NCI-H1092 treated with DMSO at 0.1 percent for 48 hours (cell line): ENCODE measurements at places on chromosomes 1 and 21.

- no peak for DNase-seq
These were observed 16.9 kb upstream of the DSCAM start for GRCh38 chr21:40863839-40864238.

DNA sequence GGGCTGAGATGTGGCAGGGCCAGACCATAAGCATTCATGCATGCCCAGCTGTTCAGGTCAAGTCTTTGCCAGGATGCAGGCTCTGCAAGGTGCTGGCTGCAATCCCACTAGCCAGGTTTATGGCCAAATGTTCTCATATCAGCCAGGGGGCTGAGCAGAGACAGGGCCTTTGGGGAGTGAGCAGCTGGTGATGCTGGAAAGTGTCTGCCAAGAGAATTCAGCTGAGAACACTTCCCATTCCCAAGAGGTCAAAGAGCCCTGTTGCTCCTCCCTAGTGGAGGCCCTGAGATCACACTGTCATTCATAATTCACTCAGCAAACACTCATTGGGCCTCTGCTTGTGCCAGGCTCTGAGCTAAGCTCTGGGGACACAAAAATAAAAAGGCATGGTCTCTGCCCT, 150.3 kb downstream of the DMRTA2 start:
- peak; percentile 74 for DNase-seq

DNA sequence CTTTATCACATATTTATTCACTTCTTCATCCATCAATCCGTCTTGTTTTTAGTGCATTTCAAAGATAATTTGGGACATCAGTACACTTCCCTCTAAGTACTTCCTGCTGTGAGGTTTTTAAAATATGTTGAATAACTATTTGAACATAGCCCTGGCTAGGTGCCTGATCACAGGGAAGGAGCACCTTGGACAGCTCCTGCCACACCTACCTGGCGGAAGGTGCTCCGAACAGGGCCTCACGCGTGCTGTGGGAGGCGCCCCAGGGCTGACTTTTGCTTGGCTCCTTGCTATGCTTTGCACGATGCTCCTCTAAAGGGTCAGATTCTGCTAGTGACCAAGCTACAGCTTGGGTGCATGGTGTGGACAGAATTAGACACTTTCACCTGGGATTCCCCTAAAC, 4.9 kb upstream of the ATXN7L2 start:
- DNase-seq, result no peak

DNA sequence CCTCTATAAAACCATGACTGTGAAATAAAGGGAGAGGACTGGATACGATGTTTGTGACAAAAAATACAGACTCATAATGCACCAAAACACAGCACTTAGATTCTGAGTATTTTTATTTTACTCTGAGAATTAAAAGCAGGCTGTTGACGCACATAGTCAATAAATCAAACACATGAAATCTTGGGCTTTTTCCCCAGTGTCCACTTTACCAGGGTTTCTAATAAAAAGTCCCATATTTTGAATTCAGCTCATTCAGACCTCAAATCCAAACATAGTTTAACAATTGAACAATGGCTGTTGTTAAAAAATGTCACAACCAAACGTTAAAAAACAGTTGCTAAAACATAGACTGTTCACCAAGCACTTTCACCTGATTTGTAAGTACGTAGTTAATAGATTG, 553.4 kb downstream of the LTN1 start:
- no peak for DNase-seq

DNA sequence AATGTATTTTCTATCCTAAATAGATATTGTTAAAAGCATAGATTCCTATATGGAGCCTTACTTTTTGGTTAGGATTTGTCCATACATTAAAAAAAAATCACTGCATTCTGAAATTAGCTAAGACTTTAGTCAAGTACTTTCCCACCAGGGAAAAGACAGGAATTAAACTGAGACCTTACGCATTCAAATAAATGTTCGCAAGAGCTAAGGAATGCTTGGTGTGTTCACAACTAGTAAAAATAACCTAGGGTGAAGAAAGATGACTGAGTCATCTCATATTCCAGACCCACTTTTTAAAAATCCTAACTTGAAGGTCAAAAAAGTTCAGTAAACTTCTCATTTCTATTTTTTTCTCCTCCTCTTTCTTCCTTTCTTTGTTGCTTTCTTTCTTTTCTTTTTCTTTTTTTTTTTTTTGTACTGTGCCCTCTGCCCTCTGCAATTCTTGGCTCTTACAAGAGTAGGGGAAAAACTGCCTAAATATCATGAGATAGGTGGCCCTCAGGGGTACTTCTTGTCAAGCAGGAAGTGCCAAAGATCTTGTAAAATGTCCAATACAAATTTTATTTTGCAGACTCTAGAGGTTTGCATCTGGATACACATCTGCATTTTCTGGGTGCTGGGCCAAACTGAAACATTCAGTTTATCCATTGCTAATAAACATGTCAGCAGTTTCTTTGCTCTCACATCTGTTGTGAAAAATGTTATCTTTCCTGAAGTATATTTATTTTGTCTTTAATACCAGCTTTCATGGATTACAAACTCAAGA, 121.4 kb upstream of the GORAB start:
- DNase-seq, result no peak

DNA sequence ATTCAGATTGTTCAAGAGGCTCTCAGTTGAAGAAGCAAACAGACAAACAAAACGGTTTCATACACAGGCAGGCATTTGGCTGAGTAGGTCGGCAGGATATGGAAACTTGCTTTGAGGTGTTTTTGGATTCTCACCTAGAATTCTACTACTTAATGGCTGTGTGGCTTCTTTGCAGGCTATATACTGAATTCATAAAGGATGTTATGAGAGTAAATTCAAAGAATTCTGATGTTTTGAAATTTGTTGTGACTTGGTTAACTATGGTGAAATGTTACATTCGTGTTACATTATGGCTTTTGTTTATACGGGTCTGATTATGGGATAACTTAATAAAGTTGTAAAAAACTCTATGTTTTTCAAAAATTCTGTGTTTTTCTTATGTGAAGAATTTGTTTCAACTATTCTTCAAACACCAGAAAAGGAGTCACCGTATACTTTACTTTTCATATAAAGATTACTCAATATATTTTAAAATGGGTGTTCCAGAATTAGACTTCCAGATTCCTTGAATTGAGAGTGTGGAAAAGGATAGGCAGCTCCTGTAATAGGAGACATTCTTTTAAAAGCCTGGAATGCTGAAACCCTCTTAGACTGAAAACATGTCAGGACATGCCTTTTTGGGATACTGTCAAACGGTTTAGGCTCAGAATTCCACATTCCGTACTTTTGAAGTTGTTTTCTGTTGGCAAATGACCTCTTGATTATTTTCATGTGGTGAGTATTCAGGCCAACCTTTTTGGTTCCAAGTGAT, 8.2 kb upstream of the IRF2BP2 start:
- DNase-seq, result peak; percentile 74

DNA sequence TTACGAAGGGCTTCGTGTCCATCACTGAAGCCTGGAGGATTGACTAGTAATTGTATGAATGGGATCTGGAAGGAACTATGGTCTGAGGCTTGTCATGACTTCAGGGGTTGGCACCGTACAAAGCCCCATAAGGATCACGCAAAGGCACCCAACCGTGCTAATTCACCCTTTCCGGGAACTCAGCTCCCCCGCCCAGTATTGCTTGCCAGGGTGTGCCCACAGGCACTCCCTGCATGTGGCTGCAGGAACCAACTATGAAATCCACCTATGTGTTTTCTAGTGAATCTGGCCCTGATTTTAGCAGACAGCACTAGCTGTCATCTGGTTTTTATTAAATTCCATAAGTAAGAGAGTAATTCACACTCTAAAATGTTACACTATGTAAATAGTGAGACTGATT, 139.2 kb downstream of the TM2D1 start:
- peak; percentile 31 for DNase-seq

DNA sequence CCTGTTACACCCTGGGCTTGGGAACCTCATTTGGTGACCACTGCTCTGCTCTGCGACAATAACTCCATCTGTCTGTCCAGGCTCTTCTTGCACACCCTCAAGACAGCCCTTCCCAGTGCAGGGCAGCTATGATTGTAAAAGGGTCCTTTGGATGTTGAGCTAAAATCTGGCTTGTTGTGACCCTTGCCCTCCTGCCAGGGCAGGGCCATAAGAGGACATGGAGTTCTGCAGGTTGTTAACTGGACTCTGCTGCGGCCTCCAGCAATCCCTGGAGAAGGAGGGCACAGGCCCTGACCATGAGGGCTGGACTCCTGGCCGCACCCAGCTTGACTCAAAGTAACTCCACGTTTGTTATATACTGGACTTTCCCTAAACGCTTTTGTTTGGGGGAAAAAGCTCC, 41.2 kb downstream of the DHCR24 start:
- no peak for DNase-seq

DNA sequence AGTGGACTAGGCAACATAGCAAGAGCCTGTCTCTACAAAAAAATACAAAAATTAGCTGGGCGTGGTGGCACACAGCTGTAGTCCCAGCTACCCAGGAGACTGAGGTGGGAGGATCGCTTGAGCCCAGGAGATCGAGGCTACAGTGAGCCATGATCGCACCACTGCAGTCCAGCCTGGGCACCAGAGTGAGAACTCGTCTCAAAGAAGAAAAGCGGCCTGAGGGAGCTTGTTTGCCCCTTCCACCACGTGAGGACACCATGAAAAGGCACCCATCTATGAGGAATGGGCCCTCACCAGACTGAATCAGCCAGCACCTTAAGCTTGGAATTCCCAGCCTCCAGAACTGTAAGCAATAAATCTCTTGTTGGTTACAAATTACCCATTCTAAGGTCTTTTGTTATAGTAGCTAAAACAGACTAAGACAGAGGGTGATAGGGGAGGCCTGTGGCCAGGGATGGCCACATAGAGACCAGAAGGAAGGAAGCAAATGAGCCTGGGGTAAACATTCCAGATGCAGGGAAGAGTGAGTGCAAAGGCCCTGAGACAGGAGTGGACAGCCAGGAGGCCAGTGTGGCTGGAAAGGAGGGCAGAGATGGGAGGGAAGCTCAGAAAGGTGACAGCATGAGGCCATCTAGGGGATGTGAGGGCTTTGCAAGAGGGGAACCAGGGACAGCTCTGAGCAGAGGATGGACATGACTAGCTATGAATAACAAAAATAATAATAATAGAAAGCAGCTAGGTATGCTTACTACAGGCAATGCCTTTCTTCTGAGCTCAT, 120.1 kb downstream of the MATN1 start:
- no peak for DNase-seq

- DNase-seq, result no peak
These were observed 134.0 kb downstream of the DMRTB1 start for GRCh38 chr1:53592985-53593757.

DNA sequence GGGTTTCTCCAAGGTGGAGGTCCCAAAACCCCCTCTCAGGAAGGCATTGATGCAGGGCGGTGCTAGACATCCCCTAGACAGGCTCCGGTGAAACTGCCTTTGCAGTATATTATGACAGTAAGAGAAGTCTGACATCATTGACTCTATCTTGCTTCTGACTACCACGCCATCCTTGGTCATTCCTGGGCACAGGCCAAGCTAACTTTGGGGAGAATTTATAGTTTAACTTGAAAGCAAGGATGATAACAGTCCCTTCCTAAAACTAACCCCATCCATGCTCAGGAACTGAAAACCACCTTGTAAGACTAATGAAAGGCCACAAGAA, 30.3 kb downstream of the RSPH1 start:
- DNase-seq, result no peak

DNA sequence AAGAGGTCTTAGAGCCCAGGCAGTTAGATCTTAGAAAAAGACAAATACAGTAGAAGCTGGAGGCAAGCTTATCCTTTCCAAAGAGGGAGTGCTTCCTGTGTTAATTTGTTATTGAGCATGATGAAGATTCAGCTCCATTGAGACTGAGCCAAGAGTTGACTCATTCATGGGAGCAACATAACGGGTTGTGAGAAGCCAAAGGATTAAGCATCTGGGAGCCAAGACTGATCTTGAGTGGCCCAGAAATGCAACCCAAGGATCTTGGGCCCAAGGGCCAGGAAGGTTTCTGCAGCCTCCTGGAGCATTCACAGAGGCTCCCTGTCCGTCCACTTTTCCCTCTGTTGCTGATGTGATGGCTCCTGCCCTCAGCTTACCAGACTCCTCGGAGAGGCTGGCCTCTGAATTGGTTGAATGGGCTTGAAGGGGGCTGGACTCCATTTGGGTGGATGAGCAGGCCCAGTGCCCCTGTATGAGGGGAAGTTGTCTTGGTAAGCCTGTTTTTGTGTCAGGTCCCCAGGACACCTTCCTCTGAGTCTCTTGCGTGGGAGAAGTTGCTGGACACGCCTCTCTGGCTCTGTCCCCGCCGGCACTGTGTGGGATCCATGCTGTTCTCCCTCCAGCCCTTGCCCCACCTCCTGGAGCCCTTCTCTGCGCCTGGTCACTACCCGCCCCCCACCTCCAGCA, 42.4 kb downstream of the PDE9A start:
- DNase-seq, result no peak

DNA sequence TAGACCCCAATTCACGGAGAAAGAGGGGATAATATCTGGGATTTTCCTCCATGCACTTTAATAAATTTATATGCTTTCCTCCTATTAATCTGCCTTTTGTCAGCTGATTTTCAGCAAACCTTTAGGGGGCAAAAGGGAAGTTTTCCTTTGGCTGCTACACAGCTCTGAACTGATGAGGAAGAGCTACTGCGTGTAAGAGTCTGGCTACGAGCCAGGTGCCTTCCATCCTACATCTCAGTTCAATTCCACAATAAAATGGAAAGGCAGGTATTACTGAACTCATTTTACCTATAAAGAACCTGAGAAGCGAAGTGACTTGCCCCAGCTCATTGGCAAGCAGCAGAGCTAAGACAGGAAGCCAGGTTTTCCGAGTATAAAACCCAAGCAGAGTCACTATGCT, 28.3 kb upstream of the ZNF326 start:
- no peak for DNase-seq

- peak; percentile 68 for DNase-seq
These were observed 20.4 kb upstream of the SPATA6 start for GRCh38 chr1:48492392-48492791.

GRCh38 chr1:52096216-52096615, 40.1 kb downstream of the BTF3L4 start:
- no peak for DNase-seq

DNA sequence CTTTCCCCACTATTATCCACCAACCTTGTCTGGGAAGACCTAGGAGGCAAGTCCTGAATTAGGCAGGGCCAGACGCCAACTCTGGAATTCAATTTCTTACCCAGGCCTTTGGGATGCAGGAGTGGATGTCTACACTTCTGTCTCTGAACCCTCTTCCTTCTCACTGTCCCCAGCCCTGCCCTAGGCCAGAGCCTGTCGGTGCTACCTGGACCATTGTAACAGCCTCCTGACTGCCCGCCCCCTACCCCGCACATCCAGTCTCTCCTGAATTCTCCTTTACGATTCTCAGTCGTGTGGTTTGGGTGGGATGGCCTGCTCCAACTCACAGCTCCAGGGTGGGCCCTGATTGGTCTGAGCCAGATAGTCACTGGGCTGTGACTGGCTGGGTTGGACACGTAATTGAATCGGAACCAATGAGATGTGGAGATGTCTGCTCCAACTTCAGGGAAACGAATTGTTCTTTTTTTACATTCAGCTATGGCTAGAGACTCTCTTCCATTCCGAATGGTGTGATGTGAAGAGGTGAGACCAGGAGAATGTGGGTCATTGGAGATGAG, 304.6 kb downstream of the PTPRU start:
- DNase-seq, result no peak

DNA sequence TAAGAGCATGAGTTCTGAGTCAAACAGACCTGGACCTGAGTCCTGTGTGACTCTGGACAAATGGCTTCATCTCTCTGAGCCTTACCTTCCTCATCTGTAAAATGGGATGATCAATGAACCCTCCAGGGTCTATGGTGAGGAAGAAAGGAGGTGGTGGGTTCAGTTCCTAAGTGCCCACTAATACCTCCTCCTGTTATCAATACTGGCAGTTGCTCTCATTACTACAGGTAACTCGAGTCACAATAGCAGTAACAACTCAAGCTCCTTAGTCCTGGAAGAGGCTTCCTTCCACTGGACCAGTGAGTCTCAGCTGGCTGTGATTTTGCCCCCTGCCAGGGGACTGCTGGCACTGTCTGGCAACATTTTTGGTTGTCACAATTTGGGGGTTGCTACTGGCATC, 2.6 kb downstream of the PADI2 start:
- DNase-seq, result no peak
